ENCODE measurements at places on chromosomes 6 and 20.

DNA sequence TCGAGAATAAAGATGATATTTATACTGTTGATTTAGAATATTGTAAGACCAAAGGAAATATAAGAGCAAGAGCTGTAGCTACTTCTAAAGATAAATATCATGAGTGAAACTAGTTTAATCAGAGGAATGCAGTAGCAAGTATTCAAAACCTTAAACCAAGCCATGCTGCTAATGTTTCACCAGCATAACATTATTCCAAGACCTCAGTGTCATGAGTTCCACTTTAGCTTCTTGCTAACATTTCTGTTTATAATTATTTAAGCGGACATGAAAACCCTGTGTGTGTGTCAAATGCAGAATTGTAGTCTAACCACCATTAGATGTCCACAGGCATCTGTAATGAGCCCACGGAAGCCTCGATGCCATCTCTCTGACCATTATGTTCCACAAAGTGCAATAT, 752.6 kb upstream of the MARCKS start:
- no peak for DNase-seq

- no peak for DNase-seq
Measured at GRCh38 chr20:39876976-39877635, 811.9 kb downstream of the MAFB start.

DNA sequence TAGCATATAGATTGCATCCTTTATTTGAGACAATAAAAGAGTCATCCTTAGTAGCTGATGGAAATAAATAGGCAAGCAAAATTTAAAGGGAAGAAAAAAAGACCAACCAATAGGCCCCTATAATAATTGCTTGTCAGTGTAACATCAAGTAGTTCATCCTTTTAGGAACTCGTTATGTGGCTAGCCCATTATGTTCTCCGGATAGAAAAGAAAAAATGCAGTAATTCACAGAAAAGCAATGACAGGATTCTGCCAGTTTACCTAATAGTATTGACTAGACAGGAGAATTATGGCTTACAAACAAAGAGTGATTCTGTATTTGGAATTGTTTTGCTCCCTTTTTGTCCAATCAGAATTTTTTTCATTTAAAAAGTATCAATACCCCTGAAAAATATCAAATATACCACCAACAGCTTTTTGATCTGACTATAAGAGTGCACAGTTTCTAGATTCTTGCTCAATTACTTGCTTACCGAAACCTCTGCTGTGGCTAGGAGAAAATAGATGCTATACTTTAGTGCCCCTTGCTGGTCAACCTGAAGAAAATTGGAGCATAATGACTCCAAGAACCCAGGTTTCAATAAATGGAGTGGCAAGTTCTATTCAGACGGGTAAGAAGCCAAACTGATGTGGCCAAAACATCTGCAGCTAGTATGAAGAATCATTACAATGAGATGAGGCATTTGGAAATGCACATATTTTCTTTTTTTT, 91.5 kb upstream of the SASH1 start:
- DNase-seq, result no peak

GRCh38 chr6:71035871-71036270, 79.0 kb upstream of the B3GAT2 start:
- DNase-seq, result no peak

GRCh38 chr6:16722630-16723029, 38.6 kb downstream of the ATXN1 start:
- DNase-seq, result no peak

DNA sequence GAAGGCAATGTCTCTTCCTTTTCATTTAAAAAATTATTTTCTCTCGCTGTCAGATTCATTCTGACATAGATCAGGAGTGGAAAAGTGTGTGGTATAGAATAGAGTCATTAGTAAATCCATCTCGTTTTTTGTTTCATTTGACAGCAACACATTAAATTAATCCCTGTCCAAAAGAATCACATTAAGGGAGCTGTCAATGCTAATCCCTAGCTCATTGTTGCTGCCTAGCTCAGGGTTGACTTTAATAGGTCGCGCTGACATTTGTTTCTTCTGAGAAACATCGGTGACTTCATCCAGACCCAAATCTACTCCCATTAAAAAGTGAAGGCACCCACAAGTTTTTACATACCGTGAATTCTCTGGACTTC, 25.4 kb upstream of the MAP3K7 start:
- DNase-seq, result no peak

- DNase-seq, result no peak
Measured at GRCh38 chr6:84779380-84779779, 15.0 kb upstream of the TBX18 start.

- DNase-seq, result no peak
Measured at GRCh38 chr6:90098627-90099026, 198.0 kb downstream of the BACH2 start.

GRCh38 chr6:157400676-157401075, 19.7 kb downstream of the ZDHHC14 start:
- DNase-seq, result no peak

- DNase-seq, result no peak
Measured at GRCh38 chr20:45467861-45468260, 1.7 kb upstream of the WFDC2 start.

DNA sequence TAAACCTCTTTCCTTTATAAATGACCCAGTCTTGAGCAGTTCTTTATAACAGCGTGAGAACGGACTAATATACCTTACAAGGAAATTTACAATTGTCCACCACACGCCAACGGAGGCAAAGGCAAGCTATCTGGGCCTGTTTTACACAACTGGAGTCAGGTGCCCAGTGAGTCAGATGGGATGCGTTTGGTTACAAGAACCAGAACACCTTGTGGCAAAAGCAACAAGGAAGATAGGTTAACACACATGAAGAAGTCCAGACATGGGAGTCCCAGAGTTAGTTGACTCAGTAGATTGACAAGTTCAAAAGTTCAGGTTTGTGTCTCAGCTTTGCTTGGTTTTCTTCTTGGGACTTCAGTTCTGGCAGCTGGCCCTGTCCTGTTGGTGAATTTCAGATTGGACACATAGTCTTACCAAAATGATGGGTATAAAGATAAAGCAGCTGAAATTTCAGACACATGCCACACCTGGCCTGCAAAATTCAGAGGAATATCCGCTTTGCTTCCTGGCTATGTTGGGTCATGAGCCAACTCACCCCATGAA, 97.9 kb downstream of the PXDC1 start:
- DNase-seq, result no peak

DNA sequence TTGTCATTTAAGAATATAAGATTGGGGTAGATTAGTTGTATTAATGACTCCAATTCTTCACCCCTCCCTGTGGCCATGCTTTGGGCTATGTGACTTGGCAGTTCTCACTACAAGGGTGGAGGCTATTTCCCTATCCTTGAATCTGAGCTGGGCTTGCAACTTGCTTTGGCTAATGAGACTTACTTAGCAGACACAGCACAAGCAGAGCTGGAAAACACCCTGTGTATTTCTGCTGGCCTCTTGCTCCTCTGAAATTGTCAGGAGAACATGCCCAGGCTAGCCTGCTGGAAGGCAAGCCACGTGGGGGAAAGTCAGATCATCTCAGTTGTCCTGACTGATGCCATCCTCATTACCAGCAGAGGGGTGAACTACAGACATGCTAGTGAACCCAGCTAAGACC, 126.5 kb upstream of the HDGFL1 start:
- DNase-seq, result no peak

- DNase-seq, result no peak
Measured at GRCh38 chr20:44001667-44002596, 87.3 kb downstream of the TOX2 start.

DNA sequence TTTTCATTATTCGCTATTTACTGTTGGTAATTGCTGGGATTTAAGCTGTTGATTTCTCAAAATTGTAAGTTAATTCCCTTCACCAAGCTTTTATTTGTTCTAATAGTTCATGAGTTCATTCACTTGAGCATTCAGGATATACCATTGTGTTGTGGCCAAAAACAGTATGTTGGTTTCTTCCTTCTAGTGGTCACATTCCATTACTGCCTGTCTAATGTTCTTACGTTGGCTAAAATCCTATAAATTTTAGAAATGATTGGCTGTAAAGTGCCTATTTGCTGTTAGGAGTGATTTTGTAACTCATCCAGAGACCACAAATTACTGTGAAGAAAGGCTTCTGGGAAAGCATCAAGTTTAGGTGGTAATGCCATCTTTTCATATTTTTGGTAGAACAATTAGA, 76.3 kb downstream of the FARS2 start:
- DNase-seq, result no peak

DNA sequence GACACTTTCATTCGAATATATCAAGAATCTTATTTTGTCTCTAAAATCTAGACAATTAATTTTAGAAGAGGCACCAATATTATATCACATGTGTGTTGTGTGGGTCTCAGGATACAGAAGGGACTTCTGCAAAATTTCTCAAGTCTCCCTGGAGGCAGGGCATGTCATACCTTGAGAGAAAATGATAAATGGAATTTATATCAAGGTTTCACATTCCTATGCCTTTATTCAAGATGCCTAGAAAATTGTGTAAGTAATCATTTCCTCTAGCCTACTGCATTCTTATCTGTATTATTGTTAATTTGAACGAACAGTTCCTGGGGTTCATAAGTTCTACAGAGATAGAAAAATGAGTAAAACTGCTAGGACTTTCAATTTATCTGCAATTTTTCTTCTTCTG, 1247.9 kb downstream of the GRIK2 start:
- DNase-seq, result no peak

- DNase-seq, result no peak
Measured at GRCh38 chr20:38067717-38068365, 34.3 kb downstream of the RPRD1B start.

- no peak for DNase-seq
Measured at GRCh38 chr6:160429620-160429895, 81.4 kb downstream of the SLC22A3 start.

- DNase-seq, result no peak
Measured at GRCh38 chr6:77021232-77021631, 442.1 kb downstream of the HTR1B start.

- no peak for DNase-seq
Measured at GRCh38 chr20:667351-668034, 8.1 kb downstream of the SCRT2 start.

- no peak for DNase-seq
Measured at GRCh38 chr6:92433911-92434310, 985.4 kb downstream of the EPHA7 start.

DNA sequence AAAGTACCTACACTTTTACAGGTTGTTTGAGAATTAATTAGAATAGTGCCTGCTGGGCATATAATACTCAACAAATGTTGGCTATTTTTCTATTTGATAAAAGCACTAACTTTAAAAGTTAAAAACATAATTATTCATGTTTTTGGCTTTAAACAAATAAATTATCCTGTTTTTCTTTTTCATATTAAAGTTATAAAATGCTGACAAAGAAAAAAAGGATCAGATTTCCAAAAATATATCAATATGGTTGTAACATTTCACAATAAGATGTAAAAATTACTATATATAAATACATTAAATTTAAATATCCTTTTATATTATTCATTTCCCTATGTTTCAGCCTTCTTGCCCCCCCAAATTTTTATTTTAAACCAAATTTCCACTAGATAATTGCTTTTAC, 312.0 kb downstream of the RNGTT start:
- no peak for DNase-seq

DNA sequence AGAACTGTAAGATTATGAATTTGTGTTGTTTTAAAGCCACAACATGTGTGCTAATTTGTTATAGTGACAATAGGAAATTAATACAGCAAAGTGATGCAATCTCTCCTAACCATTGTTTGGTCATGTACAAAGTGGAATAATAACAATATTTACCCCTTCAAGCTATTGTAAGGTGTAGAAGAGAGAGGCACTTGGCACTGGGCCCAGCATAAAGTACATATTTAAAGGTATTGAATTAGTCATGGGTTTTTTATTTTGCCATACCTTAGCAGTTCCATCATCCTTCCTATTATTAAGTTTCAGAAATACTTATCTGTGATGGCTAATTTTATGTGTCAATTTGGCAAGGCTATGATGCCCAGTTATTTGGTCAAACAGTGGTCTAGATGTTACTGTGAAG, 322.4 kb upstream of the TSHZ2 start:
- no peak for DNase-seq

GRCh38 chr6:21824431-21825177, 231.1 kb downstream of the SOX4 start:
- no peak for DNase-seq

DNA sequence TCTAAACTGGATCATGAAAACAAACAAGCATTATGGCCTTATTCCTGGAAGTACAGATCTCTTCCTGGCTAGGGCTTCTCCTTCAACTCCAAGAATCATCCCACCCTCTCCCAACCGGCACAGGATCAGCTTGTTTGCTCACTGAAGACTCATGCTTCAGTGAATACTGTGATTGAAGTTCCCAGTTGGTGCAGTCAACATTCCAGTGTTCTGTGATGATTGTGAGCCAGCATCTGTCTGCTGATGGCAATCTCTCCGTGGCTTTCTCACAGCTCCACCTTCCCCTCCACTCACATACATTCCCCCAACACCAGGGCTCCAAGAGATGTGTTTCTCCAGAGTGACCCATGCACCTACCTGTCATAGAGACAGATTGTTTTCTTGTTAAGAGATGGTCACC, 421.3 kb upstream of the BTBD3 start:
- DNase-seq, result no peak

DNA sequence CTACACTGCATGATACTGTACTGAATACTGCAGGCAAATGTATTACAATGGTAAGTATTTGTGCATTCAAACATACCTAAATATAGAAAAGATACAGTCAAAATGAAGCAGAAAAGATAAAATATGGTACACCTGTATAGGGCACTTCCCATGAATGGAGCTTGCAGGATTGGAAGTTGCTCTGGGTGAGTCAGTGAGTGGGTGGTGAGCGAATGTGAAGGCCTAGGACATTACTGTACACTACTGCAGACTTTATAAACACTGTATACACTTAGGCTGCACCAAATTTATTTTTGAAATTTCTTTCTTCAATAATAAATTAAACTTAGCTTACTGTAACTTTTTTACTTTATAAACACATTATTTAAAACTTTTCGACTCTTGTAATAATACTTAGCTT, 213.1 kb downstream of the ATXN1 start:
- no peak for DNase-seq

DNA sequence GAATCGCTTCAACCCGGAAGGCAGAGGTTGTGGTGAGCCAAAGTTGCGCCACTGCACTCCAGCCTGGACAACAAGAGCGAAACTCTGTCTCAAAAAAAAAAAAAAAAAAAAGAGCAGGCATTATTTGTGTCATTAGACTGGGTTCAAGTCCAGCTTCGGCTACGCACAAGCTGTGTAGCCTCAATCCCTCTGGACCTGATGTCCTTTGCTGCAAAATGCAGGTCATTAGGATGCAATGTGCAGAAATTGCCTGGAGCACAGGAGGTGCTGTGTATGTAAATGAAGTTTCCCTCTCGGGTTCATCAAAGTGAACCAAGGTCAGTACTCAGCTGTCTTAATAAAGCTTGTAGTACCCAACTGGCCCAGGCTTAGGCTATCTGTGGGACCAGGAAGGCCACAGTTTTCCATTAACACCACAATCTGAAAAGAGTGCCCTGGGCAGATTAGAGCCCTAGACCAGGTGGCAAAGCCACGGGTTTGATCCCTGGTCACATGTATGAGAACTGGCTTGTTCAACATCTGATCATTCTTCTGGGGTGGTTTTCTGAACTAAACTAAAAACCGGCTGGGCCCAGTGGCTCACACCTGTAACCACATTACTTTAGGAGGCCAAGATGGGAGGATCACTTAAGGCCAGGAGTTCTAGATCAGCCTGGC, 155.3 kb downstream of the ZMYND8 start:
- no peak for DNase-seq
